ENCODE measurements at places on chromosomes 11 and 22.
A peak's percentile ranks its signal among the peaks of the same experiment; 100 is the strongest.

DNA sequence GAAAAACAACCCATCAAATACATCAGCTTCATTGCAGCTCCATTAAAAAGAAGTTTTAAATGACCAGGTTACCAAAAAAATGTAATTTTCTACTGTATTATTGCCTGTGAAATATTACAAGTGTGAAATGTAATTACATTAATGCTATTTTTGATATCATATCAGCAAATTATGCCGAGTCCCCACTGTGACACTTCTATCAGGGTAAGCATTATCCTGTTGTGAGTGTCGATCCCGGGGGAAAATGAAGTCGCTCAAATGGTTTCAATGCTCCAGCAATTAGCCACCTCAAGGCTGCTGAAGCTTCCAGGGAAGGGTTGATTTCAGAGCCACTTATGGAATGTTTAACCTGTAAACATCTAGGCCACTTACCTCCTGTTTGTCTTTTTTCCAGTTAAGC is 70.4 kb downstream of the RCN1 start:
- H3K27ac ChIP-seq, result no peak overlapping the region
- no peaks in the 10 kb centered on the region for H3K4me1 ChIP-seq
- H3K36me3 ChIP-seq, result no peaks in the 10 kb centered on the region
- H3K4me3 ChIP-seq, result no peak overlapping the region
- no peaks in the 10 kb centered on the region for H3K27me3 ChIP-seq
- DNase-seq, result no peak

GRCh38 chr11:65850217-65851082 is 7.5 kb downstream of the CFL1 start:
- H3K27me3 ChIP-seq, result no peaks in the 10 kb centered on the region
- DNase-seq, result no peak
- H3K36me3 ChIP-seq, result peaks cover 43% of the 10 kb centered on the region
- H3K4me1 ChIP-seq, result peaks cover 15% of the 10 kb centered on the region
- H3K27ac ChIP-seq, result no peak overlapping the region

DNA sequence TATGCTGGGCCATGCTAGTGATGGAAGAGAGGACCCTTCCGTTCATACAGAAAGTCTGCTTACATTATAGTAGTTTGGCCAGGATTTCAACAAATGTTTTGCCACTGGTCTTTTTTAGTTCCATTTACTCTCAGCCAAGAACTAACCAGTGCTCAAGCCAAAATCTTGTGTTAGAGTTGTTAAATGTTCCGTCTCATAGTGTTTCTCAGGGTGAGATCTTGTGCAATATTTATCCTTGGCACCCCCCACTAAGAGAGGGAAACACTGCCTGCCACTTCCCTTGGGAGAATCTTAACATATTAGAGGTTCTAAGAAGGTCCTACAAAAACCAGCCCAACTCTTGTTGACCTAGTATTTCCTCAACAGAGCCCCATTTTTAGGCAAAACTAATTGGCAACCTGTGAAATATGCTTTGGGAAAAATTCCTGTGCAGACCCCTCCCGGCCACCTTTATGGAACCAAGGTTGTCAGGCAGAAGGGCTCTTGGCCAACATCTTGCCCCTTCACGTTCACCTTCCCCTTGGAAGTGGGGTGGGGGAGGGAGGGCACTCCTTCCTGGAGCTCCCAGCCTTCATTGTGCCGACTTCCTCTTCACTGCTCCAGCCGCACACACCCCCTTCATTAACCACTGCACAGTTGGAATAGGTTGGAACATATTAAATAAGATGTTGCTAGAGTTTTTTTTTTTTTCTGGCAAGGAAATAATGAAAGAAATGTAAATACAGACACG is 173.2 kb upstream of the SORL1-AS1 start:
- peak overlapping the region; percentile 19 for H3K27ac ChIP-seq
- H3K4me3 ChIP-seq, result no peak overlapping the region
- no peak for DNase-seq

- DNase-seq, result no peak
- H3K27me3 ChIP-seq, result no peaks in the 10 kb centered on the region
- H3K4me1 ChIP-seq, result peaks cover 6% of the 10 kb centered on the region
- H3K4me3 ChIP-seq, result no peak overlapping the region
These were observed 8.6 kb downstream of the CFL1 start for GRCh38 chr11:65849366-65849765.

DNA sequence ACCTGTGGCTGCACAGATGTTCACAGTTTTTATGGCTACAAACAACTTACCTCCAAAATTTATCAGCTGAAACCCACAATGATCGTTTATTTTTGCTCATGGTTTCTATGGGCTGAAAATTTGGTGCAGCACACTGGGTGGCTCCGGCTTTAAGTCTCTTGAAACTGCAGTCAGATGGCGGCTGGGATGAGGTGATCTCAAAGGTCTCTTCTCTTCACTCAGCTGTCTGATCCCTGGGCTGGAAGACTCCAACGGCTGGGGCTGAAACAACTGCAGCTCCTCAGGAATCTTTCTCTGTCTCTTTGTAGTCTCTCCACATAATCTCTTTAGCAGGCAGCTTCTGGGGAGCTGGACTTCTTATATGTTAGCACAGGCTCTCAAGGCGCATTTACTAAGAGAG is 117.3 kb upstream of the FAT3 start:
- no peak for DNase-seq
- H3K4me1 ChIP-seq, result no peaks in the 10 kb centered on the region
- no peak overlapping the region for H3K4me3 ChIP-seq
- H3K27me3 ChIP-seq, result no peaks in the 10 kb centered on the region
- no peak overlapping the region for H3K27ac ChIP-seq
- H3K36me3 ChIP-seq, result no peaks in the 10 kb centered on the region

DNA sequence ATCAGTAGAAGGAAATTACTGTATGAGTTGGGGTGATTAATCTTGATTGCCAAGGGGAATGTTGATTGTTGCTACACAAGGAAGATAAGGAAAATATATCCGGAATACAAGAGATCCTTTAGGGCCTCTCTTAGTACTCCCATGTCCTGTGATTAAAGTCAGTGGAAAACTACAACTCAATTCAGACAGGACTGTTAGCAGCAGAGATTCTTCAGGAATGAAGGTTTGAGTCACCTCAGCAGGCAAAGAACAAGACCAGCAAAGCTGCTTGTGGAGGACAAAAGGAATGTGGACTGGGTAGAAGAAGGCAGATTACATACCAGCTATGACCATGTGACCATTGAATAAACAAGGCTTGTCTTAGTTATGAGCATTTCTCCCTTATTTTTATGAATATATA is 478.2 kb downstream of the BUD13 start:
- H3K27me3 ChIP-seq, result no peaks in the 10 kb centered on the region
- no peak for DNase-seq
- H3K4me1 ChIP-seq, result no peaks in the 10 kb centered on the region

DNA sequence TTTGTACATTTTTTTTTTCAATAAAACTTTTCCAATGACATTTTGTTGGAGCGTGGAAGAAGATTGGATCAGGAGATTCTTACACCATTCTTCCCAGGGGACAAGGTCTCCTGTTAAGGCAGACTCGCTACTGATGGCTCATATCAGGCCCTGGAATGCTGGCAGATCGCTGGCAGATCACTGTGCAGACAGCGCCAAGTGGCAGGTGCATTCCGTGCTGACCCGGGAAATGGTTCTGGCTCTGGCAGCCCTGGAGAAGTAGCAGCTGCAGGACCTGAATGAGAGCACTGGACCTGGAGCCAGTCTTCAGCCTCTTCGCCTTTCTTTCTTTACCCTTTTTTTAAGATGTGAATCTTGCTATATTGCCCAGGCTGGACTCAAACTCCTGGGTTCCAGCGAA is 10.7 kb downstream of the SERPINH1 start:
- H3K36me3 ChIP-seq, result peaks cover 68% of the 10 kb centered on the region
- H3K4me3 ChIP-seq, result no peak overlapping the region
- peaks cover 7% of the 10 kb centered on the region for H3K4me1 ChIP-seq
- H3K27me3 ChIP-seq, result no peaks in the 10 kb centered on the region
- no peak for DNase-seq

- H3K4me1 ChIP-seq, result no peaks in the 10 kb centered on the region
- no peaks in the 10 kb centered on the region for H3K36me3 ChIP-seq
- DNase-seq, result no peak
These were observed 12.2 kb downstream of the WBP2NL start for GRCh38 chr22:42010778-42011177.

- H3K36me3 ChIP-seq, result no peaks in the 10 kb centered on the region
- H3K4me3 ChIP-seq, result no peak overlapping the region
- H3K27me3 ChIP-seq, result no peaks in the 10 kb centered on the region
- no peak overlapping the region for H3K27ac ChIP-seq
These were observed 83.8 kb upstream of the ATXN10 start for GRCh38 chr22:45587638-45588505.

DNA sequence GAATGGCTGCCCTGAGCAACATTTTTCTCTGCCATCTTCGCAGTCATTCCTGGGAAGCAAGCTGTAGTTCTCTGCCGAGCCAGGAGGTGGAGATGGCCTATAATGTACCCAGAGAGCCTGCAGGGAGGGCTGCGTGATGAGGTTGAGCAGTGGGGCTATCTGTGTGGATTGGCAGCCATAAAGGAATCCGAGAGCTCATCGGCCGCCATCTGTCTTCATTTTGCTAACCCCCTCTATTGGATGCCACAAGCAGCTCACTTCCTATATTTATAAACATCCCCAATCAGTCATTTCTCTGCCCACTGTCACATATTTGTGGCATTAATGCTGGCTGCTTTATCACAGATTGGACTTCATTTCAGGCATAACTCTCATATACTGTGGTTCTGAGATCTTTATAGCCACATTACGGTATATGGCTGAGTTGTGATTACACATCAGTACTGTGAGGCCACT is 209.5 kb downstream of the NTM start:
- H3K4me1 ChIP-seq, result no peaks in the 10 kb centered on the region
- no peak overlapping the region for H3K4me3 ChIP-seq
- H3K27me3 ChIP-seq, result no peaks in the 10 kb centered on the region
- H3K36me3 ChIP-seq, result no peaks in the 10 kb centered on the region
- DNase-seq, result no peak

DNA sequence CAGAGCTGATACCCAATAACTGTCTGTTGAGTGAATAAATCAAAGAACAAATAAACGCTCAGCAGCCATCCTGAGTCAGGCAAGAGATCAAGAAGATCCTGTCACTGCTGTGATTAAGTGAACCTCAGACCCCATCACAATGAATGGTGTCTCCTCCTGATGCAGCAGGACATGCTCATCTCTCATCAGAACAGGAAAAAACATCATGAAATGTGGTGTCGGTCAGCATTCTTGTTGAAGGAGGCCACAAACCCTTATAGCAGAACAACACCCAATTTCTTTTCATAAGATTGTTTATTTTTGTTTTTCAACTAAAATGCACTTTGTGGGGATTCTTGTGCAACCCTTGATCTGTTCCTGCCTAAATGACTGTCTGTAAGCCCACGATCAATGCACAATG is 60.3 kb downstream of the SYTL2 start:
- DNase-seq, result no peak
- no peak overlapping the region for H3K4me3 ChIP-seq
- H3K27me3 ChIP-seq, result no peaks in the 10 kb centered on the region

GRCh38 chr11:117037975-117038350 is 60.3 kb downstream of the SIK3 start:
- H3K36me3 ChIP-seq, result no peaks in the 10 kb centered on the region
- DNase-seq, result no peak
- no peak overlapping the region for H3K27ac ChIP-seq
- H3K4me1 ChIP-seq, result no peaks in the 10 kb centered on the region

DNA sequence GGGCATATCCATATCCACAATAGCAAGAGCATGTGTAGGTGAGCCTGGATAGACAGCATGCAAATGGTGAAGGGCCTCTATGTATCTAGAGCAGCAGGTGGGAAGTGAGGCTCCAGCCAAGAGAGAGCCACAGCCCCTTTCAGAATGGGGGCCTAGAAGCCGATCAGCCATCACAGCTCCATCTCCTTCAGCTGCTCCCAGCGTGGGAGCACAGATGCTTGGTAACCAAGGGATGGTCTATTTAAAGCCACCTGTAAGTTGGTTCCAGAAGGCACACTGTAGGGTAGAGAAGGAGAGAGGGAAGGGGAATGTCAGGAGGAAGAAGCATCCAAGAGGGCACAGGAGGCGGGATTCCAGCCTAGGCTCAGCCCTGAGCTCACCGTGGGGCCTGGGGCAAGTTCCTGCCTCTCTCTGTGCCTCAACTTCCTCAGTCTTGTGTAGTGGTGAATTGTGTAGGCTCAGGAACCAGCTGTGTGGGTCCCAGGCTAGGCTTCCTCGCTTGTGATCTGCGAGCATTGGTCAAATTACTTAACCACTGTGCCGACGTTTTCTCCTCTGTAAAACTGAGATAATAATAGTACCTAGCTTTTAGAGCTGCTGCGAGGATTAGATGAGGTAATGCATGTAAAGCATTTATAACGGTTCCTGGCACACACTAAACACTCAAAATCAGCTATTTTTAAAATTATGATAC is 122.9 kb upstream of the NAV2 start:
- H3K4me3 ChIP-seq, result no peak overlapping the region
- DNase-seq, result no peak
- H3K4me1 ChIP-seq, result no peaks in the 10 kb centered on the region
- no peaks in the 10 kb centered on the region for H3K27me3 ChIP-seq

- H3K36me3 ChIP-seq, result no peaks in the 10 kb centered on the region
- H3K4me3 ChIP-seq, result no peak overlapping the region
- H3K4me1 ChIP-seq, result no peaks in the 10 kb centered on the region
- no peaks in the 10 kb centered on the region for H3K27me3 ChIP-seq
- no peak for DNase-seq
These were observed 6.3 kb downstream of the KCNJ1 start for GRCh38 chr11:128860571-128861361.

DNA sequence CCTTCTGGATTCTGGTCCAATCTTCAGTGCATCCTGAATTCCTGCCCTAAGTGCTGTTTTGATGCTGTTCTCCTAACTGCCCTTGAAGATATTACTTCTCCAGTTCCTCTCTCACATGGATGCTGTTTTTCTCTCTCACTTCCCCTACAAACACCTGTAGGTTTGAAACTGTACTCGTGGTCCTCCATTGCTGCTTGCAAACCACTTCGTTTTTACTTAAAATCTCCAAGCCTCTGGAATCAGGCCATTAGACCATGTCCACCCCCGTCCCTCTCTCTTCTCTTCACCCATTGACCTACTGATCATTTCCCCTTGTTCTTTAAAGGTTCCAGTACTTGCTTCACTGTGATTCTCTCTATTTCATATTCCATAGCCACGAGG is 988.1 kb downstream of the NTM start:
- DNase-seq, result no peak
- no peak overlapping the region for H3K27ac ChIP-seq
- no peaks in the 10 kb centered on the region for H3K4me1 ChIP-seq
- H3K36me3 ChIP-seq, result no peaks in the 10 kb centered on the region

DNA sequence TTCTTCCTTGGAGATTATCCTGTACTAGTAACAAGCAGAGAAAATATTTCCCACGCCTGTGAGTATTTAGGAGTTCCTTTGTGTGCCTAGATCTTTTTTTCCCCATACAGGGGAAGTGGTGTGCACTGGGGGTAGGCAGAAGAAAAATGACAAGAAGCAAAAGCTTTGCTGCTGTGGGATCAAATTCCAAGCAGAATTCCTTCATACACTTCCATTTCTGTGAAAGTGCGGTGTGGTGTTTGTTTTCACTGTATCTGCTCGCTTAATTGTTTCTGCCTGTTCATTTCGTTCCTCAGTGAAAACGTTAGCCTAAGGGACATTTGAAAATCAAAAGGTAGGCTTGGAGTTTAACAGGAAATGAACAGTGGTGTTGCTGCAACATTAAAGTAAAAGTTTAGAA is 47.9 kb downstream of the BLID start:
- no peaks in the 10 kb centered on the region for H3K4me1 ChIP-seq
- H3K4me3 ChIP-seq, result no peak overlapping the region
- no peaks in the 10 kb centered on the region for H3K36me3 ChIP-seq

GRCh38 chr11:16876837-16877236 is 137.4 kb downstream of the PLEKHA7 start:
- H3K27me3 ChIP-seq, result no peaks in the 10 kb centered on the region
- H3K4me3 ChIP-seq, result no peak overlapping the region
- H3K4me1 ChIP-seq, result no peaks in the 10 kb centered on the region
- no peaks in the 10 kb centered on the region for H3K36me3 ChIP-seq
- DNase-seq, result no peak
- no peak overlapping the region for H3K27ac ChIP-seq
